Activated B cell treated with CpG ODN at 0.5 μM for 24 hours (primary cell): ENCODE measurements at places on chromosomes 7 and 10.

GRCh38 chr7:99839287-99840021 is 11.6 kb downstream of the CYP3A43 start:
- DNase-seq, result no peak

DNA sequence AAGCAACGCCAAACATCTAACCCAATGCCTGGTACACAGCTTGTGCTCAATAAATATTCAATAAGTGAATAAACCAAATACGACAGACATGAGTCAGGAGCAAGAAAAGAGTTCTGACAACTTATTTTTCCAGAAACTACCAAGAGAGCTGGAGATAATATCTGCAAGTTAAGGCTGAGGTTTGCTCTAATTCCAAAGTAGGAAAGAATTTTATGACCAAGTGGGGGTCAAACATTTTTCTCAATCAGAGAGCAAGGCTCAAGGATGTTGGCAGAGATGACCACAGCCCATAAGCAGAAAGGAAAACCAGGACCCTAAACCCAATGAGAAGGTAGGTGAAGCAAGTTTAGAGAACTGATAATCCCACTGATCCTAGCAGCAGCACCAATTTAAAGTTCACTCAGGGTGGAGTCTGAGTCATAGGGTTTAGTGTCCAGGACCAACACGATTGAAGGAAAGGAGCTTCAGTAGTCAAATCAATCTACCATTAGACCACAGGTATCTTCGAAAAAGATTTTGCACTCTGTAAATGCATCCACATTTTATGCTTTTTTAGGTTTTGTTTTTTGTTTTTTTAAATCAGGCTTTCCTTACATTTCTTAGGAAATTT is 49.3 kb upstream of the KCNIP2 start:
- no peak for DNase-seq

DNA sequence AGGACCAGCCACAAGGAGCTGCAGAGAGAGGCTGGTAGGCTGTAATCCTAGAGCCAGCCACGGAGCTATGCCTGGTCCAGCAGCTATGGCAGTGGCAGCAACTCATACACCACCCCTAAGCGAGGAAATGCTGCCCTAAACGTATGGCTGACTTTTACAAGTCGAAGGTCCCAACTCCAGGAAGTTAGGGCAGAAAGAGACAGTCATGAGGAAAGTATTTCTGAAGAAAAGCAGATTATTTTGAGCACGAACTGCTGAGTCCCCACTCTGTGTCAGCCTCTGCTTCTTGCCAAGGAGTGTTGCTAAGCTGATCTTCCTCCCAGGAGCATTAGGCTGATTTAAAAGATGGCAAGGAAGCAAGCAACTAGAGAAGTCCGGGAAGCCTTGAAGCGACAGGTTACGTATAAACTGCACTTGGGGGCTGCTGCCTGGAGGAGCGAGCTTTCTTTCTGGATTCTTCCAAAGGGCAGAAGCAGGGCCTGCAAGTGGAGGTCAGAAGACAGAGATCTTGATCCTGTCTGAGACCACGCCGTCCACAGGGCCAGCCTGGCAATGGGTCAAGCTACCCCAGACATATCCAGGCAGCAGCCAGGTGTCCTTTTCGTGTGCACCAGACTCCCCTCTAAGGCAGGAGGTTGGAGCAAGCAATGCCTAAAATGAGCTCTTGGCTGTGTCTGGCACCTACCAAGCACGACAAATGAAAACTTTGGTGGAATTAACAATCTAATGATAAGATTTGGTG is 39.4 kb downstream of the PLXNA4 start:
- DNase-seq, result no peak

DNA sequence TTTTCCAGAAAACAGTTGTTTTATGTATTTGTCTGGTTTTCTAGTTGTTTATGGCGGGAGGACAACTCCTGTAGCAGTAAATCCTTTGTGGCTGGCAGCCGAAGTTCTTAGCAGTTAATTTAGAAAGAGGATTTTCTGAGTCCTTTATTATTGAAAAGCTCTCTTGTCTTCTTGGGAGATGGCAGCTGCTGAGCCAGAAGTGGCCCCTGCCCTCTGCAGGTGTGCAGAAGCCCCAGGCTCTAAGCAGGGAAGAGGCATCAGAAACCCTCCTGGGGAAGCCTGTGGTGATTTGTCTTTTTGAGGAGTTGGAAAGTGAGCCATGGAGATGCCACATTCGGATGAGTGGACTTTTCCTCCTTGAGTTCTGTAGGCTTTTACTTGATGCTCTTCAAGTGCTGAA is 106.3 kb downstream of the GLRX3 start:
- DNase-seq, result no peak

- no peak for DNase-seq
Observed at GRCh38 chr7:84746353-84746752, 440.5 kb downstream of the SEMA3D start.

GRCh38 chr7:143384148-143384547 is 3.0 kb downstream of the ZYX start:
- no peak for DNase-seq
